ENCODE measurements at places on chromosomes 11 and 22.

GRCh38 chr22:35410663-35411034 is 10.7 kb downstream of the MCM5 start:
- DNase-seq, result no peak

DNA sequence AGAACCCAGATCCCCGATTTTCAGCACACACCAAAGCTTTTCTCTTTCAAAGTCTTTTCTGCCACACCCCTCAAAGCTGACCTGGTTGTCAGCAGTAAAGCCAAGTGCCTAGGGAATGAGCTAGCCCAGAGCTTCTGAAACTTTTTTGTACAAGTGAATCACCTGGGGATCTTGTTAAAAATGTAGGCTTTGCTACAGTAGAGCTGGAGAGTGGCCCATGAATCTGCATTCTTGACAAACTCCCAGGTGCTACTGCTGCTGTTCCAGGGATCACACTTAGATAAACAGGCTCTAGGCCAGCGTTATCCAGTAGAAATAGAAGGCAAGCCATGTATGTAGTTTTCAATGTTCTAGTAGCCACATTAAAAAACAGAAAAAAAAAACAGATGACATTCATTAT is 21.8 kb upstream of the NAV2 start:
- DNase-seq, result no peak

DNA sequence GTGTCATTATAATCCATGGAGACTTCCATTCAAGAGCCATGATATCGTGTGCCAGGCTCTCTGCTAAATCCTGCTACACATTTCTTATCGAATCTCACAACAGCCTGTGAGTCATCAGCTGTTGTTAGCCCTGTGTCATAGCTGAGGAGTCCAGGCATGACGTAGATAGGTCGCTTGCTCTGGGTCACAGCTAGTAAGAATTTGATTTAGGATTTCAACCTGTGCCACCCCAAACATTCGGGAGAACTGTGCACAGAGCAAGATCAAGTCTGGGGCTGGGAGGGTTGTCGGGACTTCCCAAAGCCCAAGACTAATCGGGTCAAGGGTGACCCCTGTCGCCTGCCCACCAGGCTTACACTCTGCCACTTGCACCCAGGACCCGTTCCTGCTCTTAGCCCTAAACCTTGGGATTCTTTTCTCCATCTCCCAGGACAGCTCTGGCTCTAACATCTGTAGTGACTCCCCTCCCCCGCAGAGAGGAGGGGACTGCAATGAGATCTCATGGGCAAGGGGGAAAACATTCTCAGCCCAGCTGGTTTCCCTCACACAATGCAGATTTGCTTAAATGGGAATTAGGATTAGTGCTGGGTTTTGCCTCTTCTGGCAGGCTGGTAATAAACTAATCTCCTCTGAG is 34.3 kb downstream of the TSPAN18 start:
- no peak for DNase-seq

DNA sequence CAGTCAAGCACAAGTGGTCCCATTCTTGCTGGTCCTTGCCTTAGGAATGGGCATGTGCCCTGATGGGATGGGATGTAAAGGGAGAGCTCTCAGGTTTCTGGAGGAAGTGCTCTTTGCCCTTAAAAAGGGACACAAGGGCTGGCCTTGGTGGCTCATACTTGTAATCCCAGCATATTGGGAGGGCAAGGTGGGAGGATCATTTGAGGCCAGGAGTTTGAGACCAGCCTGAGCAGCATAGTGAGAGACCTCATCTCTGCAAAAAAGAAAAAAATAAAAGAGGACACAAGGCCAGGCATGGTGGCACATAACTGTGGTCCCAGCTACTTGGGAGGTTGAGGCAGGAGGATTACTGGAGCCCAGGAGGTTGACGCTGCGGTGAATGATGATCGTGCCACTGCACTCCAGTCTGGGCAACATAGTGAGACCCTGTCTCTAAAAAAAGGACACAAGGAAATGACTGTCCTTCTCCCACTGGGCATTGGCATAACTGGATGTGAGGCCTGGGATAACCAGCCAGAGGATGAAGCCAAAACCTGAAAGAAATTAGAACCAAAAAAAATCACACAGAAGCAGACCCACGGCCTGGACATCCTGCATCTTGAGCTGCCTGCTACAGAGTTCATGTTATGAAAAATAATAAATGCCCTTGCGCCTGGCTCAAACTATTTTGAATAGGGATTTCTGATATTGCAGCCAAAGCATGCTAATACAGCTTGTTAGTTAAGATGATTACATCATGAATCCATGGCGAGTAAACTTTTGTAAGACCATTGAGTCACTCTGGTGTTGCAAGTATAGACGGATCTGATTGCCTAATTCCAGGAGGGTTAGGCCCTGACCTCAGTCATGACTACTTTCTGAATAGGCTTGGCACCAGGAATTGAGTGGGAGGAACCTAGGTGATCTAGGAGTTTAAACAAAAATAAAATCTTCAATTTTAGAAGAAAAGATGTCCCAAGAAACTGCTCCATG is 12.9 kb upstream of the CRKL start:
- no peak for DNase-seq

DNA sequence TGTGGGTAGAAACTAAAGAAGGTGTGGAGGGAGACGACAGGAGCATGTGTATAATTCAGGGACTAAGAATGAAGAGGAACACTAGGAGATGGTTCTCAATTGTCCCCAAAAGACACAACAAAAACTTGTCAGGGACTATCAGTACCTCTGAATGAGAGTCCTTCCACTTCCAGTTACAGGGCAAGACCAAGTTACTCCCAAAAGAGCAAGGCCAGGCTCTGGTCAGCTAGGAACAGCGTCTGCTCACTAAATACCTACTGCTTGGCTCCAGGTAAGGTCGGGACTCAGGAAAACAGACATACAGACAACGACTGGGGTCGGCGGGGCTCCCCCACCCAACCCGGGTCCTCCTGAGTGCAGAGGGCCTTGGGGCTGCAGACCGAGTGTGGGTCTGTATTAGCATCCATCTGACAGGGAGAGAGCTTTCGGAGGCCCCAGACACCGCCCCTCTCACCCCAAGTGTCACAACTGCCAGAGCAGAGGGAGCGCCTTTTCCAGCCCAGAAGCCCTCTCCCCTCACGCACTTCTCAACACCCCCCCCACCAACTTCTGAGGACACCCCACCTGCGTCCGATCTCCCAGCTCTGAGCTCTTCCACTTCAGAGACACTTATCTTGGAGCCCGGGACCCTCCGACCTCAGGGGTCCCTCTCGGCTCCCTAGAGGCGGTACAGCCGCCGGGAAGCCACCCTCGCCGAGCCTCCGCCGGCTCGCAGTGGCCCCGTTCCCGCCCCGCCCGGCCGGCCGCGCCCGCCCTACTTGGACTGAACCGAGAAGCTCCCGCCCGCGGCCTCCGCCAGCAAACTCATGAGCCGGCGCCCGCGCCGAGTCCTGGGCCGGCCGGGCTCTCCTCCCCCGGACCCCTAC is 522 bp downstream of the RHOG start:
- DNase-seq, result no peak

DNA sequence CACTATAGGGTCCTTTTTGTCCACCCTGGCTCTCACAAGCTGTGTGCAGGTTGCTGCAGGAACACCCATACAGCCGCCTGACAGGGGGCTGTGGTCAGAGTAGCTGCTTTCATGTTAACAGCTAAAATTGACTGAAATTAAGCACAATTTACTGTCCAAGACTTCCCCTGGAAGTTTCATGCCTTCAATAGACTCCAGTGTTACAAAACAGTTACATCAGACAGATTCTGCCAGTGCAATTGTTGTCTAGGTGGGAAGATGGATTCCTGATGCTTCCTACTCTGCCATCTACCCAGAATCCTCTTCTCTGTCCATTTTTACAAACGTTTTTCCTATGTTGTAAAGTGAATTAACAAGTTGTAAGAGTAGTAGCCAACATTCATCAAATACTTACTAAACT is 5.3 kb upstream of the TSKU start:
- no peak for DNase-seq

GRCh38 chr11:78499971-78500370 is 74.7 kb downstream of the NARS2 start:
- DNase-seq, result no peak

All from central memory CD8-positive, alpha-beta T cell (primary cell).